RPMI7951 (cell line): ENCODE measurements at places on chromosomes 4 and X. TPM values are rescaled to one million over a fixed set of nuclear protein-coding genes. Genes with fewer than 3 reads are reported as not detected.
A peak's percentile ranks its signal among the peaks of the same experiment; 100 is the strongest.

DNA sequence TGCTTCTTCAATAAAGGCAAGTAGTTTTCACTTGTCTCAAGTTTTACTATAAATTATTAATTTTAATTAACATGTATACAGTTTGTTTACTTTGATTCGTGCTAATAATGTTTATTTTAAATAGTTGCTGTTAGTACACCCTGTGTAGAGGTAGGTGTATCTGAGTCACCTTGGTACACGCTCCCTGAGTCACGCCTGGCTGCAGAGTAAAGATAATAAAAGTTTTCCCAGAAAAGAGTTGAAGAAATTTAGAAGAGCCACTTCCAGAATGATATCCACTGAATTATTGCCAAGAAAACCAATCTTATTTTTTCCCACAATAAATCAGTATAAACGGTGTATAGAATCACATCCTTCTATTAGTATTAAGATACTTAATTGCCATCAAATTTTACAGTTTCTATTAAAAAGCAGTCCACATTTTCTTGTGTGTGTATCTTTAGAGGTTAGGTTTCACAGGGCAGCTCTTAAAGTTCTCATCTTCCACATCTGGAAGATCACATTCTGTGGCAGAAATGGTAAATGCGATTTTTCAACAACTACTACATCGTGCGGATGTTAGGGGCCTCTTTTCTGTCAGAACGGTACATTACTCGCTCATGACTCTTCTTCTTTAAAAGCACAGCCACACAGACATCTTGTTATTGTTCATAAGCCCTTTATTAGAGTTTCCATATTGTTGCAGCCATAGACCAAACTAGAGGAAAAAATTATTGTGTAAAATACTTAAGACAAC lies 55.4 kb downstream of the HADH start:
- DNase-seq: no peak

DNA sequence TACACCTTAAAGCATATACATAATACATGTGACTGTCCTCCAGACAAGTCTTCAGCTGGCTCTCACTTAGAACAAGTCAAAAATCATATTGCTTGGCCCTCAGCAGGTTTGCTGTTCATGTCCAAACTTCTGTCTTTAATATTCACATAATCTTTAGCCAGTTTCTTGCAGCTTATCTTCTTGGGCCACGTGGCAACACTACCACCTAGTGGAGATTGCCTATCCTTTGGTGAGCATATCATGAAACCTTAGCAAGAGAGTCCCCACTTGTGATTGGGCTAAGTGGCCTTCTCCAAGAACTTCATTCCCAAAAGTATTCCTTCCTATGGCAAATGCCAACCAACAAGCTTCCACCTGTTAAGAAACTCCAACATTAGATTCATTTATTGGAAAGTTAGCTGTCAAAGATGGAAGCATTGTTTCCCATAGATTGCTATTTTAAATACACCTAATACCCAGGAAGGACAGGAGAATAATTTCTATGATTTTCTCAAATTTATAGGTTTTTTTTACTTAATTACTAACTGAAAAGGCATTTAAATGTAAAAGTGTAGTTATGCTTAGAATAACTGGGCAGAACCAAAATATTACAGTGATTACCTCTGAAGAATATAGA lies 231.9 kb upstream of the INTU start:
- DNase-seq: peak; percentile 64

Gene HTN1
- not detected in 2 replicates for total RNA-seq

Gene RNF150
- 0.68 and 0.96 TPM in 2 replicates for total RNA-seq

- no peak for DNase-seq
Measured at GRCh38 chr4:37541956-37542355, 144.2 kb downstream of the RELL1 start.

Gene IDUA
- total RNA-seq: 0.60 and 2.0 TPM in 2 replicates

DNA sequence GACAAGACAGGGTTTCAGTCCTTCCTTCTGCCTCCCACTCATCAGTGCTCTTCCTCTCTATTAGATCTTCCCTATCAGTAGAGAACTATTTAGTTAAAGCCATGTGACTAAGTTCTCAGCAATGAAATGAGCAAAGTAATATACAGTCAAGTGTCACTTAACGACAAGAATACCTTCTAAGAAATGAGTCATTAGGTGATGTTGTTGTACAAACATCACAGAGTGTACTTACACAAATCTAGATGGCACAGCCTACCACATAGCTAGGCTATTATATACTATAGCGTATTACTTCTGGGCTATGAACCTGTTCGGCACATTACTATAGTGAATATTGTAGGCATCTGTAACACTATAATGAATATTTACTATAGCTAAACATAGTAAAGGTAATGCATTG lies 71.3 kb downstream of the POU4F2 start:
- no peak for DNase-seq

- peak; percentile 33 for DNase-seq
Measured at GRCh38 chr4:187387739-187388138, 607.8 kb upstream of the ZFP42 start.

- DNase-seq: no peak
Measured at GRCh38 chr4:40256329-40256728, 59.5 kb downstream of the RHOH start.

DNA sequence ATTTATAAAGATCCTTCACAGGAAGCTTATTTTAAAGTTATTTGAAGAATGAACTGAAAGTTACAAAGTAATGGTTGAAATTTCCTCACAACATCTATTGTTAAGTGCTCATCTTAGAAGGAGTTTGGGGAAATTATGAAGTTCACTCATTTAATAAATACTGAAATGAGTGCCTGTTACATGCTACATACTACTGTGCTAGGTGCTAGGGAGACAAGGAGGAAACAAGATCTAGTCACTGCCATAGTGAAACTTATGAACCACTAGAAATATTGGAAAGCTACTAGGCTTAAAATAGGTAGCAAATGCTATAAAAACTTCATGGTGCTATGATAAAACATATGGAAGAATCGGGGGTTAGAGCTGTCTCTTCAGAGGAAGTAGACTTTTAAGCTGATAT lies 97.1 kb downstream of the JADE1 start:
- DNase-seq: no peak
